ENCODE measurements at places on chromosomes 7 and 10.

GRCh38 chr10:113663142-113663541 lies 699 bp downstream of the NRAP start:
- DNase-seq, result no peak

DNA sequence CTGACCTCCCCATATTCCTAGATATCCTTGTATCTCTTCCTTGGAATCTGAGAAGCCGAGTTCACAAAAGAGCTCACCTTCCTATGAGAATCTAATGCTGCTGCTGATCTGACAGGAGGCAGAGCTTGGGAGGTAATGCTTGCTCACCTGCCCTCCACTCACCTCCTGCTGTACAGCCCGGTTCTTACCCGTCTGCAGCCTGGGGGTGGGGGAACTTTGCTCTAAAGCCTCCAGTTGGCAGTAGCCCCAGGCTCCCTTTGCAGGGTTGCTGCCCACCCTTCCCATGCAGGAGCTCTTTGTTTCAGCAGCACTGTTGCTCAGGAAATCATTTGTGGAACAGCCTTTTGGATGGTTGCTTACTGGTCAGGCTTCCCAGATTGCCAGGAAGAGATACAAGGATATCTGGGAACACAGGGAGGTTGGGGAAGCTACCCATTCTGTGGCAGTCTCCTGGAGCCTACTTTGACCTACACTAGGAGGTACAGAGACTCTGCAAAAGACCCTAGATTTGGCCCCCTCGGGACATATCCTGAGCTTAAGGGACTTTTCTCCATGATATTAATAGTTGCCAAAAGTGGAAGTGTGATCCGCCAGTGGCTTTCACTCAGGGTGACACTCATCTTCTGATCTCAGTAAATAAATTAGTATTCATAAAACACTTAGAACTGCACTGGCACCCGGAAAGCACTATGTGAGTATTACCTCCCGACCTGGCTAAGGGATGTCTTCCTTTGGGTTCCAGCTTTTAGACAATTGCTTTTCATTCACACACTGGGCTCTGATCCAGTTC lies 363.7 kb upstream of the PODXL start:
- DNase-seq, result no peak

GRCh38 chr10:110824660-110825059 lies 47.1 kb upstream of the PDCD4 start:
- no peak for DNase-seq

- no peak for DNase-seq
Measured at GRCh38 chr7:151080067-151080521, 515 bp downstream of the FASTK start.

DNA sequence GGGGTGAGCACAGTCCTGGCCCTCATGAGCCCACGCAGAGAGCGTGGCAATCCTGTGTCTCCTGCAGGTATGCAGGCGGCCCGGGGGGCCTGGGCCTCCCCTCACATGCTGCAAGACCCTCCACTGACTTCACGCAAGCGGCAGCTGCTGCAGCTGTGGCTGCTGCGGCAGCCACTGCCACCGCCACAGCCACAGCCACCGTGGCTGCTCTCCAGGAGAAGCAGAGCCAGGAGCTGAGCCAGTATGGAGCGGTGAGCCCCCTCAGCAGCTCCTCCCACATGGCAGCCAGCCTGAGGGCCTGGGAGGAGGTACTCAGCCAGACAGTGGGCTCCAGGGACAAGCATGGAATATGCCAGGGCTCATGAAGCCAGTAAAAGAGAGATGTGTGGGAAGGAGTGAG lies 8.7 kb downstream of the ZMIZ2 start:
- DNase-seq, result no peak

DNA sequence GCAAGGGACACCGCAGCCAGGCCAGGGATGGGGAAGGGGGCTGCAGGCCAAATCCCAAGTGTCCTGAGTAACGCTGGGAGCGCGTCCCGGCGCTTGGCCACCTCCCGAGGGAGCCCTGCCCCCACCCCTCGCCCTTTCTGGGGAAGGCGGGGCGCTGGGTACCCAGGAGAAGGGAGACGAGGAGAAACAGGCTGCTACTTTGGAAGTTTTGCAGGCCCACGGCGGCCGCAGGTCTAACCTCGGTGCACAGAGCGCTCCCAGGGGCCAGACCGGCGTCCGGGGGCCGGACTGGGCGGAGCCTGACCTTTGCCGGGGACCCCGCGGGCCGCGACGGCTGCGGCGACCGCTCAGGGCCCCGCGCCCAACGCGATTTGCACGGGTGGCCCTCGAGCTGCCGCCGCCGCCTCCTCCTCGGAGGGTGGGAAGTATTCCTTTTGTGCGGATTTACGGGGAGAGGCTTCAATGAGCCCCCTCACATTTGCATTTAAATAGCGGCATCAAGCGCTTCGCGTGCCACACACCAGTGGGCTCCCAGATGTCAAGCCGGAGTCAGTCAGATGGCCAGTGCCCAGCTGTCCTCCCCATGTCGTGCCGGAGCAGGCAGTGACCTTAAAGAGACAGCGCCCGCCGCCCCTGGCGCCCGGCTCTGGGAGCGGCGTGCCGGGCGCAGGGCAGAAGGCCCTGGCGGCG lies 3.0 kb upstream of the EBF3 start:
- no peak for DNase-seq

- no peak for DNase-seq
Measured at GRCh38 chr7:41582116-41582515, 120.8 kb downstream of the INHBA start.

DNA sequence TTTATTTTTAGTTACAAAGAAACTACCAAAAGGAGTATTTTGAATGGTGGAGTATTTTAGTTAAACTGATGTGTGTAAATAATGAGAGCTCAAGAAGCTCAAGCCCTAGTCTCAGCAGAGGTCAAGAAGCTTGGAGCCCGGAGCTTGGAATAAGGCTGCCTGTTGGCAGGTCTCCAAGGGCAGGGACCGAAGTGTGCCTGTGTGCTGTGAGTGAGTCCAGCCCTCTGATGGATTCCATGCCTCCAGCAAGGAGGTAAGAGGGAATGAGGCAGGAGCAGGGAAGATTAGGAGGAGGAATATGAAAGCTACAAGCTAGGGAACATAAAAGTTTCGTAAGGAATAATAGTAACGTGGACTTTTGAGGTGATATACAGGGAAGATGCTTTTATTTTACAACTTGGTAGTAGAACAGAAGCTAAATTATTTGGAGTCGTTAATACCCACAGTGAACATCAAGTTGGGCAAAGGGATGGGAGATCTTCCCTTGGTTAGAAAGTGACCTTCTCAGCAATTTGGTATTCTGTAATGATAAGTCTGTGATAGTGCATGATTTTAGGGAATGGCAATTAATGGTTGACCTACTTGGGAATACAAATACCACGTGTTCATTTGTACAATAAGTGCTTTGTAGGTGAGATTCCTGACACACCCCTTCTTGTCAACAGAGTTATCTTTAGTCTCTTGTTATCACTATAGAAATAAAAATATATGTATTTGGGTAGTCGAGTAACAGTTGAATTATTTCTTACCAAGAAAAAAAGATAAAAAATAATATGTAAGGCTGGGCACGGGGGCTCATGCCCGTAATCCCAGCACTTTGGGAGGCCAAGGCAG lies 4.6 kb downstream of the SEC23IP start:
- DNase-seq, result no peak
